ENCODE measurements at places on chromosomes 4 and X.

DNA sequence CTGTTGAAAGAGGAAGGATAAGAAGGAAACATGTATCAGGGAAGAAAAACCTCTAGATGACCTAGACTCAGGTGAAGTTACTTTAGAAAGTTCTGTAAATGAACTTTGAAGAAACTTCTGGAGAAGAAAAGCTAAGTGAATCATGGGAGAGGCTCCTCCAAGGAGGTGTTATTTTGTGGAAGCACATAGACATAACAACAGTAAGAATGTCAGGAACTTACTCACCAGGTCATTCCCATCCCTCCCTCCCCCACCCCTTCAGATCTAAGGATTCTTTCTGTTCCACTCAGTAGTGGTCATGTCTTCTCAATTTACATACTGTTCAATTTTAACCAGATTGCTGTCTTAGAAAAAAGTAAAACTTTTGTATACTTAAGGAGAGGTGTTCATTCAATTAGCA is 310.5 kb upstream of the DDX53 start:
- no peak for DNase-seq

DNA sequence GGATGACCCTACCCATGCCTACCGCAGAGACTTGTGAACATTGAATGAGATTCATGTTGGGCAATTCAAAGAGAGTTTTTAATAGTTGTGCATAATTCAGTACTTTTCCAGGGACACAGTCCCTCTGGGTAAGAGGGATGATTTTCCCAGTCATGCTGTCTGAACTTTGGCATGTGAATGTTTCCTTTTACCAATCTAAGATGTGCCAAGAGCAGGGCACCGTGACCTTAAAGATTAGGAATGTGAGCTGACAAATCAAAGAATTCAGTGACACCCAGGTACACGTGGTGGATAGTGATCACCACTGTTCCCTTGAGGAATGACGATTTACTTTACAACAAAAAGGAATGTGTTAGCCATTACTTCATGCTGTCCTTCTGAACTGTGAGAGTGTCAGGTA is 515.6 kb downstream of the PPARGC1A start:
- no peak for DNase-seq

DNA sequence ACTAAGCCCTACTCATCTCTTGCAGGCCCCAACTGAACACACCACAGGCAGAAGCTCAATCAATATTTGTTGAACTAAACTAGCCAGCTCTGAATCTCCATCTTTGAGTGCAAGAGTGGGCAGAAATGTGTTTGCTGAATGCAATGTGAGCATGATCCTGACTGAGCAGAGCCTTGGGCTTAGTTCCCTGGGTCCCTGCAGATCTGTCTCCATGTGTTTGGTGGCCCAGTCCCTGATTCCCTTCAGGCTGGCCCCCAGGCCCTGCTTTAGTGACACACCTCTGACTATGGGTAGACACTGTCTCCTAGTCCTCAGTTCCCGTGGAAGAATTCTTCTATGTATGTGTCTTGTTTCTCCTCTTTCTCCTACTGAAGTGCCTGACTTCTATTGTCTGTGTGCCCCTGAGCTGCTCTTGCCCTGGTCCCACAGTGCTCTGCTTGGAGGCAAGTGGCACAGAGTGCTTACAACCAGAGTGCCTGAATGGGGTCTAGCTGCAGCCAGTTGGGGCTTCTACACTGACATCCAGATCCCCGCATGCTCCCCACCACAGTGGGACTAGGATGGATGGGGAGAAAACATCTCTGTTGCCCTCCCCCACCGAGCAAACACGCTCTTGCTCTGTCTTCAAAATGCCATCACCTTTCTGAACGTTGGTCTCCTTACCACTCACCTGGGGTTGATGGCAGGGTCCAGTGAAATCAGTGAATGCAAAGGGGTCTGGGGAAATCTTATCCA is 9.3 kb downstream of the PJA1 start:
- DNase-seq = no peak

DNA sequence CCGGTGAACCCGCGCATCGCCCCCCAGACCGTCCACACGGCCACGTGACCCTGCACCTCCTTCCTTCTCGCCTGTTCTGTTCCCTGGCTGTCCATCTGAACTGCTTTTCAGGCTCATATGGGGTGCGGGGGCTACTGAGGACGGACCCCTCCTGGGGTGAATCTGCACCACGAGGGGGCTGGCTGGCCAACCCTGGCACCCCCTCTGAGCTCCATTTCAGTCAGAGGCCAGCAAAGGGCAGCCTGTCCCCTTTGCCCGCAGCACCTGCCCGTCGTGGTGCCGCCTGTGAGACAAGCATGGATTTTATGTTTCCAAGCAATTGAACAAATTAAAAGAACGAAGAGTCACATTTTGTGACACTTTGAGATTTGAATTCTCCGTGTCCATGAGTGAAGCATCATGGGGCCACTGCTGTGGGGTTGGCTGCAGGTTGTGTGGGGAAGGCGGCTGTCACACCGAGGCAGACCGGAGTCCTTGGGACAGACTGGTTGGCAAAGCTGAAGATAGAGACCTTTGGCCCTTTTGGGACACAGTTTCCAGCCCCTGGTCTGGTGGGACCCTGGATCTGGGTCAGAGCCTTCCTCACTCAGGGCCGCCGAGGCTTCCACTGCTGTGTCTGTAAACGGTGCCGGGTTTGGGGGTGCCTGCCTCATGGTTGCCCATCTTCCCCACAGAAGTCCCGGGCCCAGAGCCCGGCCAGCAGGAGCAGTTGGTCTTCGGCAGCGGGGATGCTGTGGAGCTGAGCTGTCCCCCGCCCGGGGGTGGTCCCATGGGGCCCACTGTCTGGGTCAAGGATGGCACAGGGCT is 5.7 kb downstream of the FGFR3 start:
- no peak for DNase-seq

DNA sequence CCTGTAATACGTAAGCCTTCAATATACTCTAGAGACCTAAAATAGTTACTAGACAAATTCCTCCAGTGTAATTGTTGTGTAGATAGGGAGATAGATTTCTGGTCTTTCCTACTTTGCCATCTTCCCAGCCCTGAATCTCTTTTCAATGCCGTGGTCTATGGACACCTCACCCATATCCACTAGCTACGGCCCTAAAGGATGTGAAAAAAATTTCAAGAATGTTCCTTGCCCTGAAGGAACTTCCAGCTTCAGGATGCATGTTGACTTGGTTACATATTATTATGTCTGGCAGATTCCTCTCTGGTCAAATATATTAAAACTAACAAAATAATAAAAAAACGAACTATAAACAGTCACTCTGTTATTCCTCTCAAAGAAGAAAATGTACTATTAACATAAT is 52.4 kb upstream of the TSPAN5 start:
- DNase-seq = no peak

DNA sequence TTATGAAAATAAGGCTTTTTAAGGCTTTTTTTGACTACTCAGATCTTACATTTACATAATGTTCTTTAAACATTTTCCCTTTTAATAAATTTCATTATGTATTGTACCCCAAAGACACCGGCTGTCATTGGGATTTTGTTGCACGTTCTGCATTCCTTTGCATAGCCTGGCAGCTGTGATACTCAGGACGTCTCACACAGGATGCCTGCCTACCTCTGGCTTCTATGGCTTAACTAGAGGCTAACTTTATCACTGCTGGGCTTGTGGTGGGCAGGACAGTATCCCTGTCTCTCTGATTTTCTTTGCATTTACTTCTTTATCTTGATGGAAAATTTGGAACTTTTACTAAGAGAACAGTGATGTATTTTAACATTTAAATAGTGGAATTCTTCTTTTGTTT is 147.8 kb downstream of the BMPR1B start:
- no peak for DNase-seq

DNA sequence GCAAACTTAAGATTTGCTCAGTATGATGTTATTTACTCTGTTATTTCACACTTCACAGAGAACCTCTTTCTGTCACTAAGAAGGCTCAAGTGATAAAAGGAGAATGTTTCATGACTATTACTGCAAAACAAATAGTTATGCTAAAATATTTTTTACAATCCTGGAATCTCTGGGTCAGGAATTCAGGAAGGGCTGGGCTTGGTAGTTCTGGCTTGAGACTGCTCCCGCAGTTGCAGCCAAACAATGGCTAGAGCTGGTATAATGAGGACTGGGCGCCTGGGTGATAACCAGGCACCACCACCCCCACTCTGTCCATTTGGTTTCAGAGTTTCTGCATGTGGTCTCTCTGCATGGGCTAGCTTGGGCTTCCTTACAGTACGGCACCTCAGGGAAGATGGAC is 28.7 kb upstream of the SPP1 start:
- no peak for DNase-seq

Measured in T-helper 9 cell (primary cell).